Progenitor cell of endocrine pancreas (in vitro differentiated cells): ENCODE measurements at places on chromosomes 11 and 22.

- H3K27ac ChIP-seq = no peak overlapping the region
- DNase-seq = no peak
- H3K36me3 ChIP-seq = peaks cover 7% of the 10 kb centered on the region
These were observed 71.4 kb downstream of the CTSC start for GRCh38 chr11:88266157-88266556.

DNA sequence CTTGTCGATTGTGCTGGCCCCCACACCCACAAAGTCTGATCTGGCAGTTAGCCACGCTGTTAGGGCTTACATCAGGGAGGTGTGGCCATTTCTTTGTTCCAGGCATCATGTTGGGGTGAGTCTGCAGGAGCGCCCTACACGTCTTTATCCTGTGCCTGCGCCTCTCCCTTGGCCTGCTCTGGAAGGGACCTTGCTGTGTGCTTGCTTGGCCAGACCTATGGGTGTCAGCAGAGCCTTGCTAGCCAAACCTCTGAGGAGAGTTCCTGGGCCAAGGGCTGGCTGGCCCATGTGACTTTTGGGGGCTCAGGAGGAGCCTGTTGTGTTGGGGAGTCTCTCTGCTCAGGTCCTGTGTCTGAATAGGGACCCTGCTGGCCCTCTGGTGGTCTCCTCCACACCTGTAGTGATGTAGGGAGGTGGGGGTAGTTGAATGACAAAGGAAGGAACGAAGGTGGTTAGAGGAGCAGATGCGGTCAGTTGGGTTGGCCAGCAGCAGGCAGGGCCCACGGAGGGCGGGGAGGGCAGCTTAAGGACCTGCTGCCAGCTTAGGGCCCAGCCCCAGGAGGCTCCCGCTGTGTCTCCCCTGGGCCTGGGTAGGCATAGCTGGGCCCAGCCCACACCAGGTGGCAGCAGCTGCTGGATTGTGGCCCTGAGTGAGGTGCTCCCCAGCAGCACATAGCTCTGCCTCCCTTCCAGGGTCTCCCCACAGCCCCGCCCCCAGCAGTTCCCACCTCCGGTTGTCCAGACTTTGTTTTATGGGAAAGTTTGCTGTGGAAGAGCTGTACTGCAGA is 7.9 kb downstream of the PPIL2 start:
- H3K4me3 ChIP-seq = no peak overlapping the region
- no peak for DNase-seq
- peaks cover 39% of the 10 kb centered on the region for H3K36me3 ChIP-seq
- no peak overlapping the region for H3K27ac ChIP-seq

GRCh38 chr11:57360991-57361390 is 20.0 kb downstream of the PRG3 start:
- DNase-seq = no peak
- H3K27me3 ChIP-seq = peaks cover 3% of the 10 kb centered on the region
- peak overlapping the region; percentile 91 for H3K27ac ChIP-seq
- peaks cover 28% of the 10 kb centered on the region for H3K4me1 ChIP-seq
- H3K4me3 ChIP-seq = no peak overlapping the region

- H3K27me3 ChIP-seq = no peaks in the 10 kb centered on the region
- no peaks in the 10 kb centered on the region for H3K4me1 ChIP-seq
- DNase-seq = no peak
- no peak overlapping the region for H3K27ac ChIP-seq
- no peak overlapping the region for H3K4me3 ChIP-seq
- H3K36me3 ChIP-seq = no peaks in the 10 kb centered on the region
These were observed 30.4 kb downstream of the MOB2 start for GRCh38 chr11:1456176-1456575.

DNA sequence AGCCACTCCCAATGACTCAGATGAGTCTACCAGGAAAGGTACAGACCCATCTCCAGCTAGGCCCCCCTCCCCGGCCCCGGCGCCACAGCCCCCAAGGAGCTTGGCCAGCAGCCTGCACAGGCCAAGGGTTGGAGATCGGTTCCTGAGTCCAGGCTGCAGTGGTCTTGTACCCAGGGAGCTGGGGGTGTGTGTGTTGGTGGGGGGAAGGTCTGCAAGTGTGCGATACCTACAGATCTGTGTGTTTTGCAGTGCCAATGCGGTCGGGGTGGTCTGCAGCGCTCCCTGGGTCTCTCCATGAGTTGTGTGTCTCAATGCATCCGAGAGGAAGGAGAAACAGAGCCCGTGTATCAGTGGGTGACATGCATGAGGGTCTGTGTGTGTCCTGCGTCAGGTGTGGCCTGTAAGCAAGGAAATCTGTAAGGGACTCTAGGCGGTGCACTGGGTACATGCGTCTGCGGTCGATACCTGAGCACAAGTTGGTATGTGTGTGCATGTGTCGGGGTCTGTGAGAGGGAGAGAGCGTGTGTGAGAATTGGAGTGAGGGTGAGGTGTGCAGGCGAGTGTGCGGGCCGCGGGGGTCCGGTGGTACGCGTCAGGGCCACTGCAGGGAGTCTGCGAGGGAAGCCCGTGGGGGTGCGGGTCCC is 645 bp downstream of the CDC42BPG start:
- H3K36me3 ChIP-seq = peaks cover 3% of the 10 kb centered on the region
- H3K27me3 ChIP-seq = no peaks in the 10 kb centered on the region
- peak overlapping the region; percentile 81 for H3K4me3 ChIP-seq
- peak overlapping the region; percentile 76 for H3K27ac ChIP-seq
- DNase-seq = no peak
- peaks cover 20% of the 10 kb centered on the region for H3K4me1 ChIP-seq

DNA sequence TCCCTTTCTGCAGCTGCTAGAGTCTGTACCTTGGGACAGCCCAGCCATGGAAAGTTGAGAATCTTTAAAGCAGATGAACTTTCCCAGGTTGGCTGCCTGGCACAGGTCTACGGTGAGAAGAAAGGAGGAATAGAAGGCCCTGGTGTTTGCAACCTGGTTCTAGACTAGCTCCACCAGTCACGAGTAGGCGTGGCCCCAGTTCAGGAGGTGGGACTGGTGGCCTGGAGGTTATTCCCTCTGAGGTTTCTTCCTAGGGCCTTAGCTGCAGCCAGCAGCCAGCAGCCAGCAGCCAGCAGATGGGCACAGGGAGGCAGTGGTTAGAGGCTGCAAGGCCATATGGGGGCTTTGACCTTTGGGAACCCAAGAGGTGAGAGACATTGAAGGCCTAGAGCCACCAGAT is 40.9 kb downstream of the PRDM11 start:
- peaks cover 39% of the 10 kb centered on the region for H3K36me3 ChIP-seq
- no peak for DNase-seq
- H3K27me3 ChIP-seq = no peaks in the 10 kb centered on the region
